ENCODE measurements at places on chromosomes 11 and 22.

GRCh38 chr11:66111158-66111557 is 41.1 kb downstream of the PACS1 start:
- DNase-seq, result no peak

GRCh38 chr11:125451400-125452124 is 44.5 kb downstream of the FEZ1 start:
- DNase-seq, result no peak

DNA sequence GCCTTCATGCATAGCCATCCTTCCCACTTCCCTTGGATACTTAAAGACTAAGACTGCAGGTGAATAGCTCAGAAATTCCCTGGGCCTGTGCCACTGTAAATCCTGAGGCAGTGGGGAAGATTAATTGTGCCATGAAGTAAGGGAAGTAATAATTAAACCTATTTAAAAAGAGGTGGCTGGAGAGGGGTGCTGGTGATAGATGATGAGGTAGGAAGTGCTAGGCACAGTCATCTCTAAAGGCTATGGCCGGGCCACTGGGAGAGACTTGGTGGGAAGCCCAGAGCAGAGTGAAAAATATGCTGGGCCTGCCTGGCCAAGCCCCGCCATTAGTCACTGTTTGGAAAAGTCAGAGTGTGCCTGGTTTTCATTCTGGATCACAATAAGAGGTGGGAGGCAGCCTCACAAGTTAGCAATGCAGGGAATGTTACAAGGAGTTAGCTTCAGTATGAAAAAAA is 197.2 kb upstream of the PITPNB start:
- DNase-seq, result no peak

DNA sequence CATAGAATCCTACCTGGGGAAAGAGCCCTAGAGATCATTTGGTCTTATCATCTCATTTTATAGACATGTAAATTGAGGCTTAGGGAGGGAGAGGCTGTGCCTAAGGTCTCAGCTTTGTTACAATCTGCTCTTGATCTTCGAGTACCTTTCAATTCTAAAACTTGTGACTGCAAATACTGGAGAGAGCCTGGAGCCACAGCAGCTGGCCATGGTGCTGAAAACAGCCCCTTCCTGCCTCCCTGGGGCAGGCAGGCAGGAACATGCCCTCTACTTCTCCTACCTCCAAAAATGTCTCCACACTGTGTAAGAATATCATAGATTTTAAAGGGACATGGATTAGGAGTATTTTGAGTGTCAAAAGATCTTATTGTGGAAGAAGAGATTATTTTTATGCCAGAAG is 52.2 kb downstream of the C22orf42 start:
- no peak for DNase-seq

GRCh38 chr11:82771781-82772180 is 38.1 kb upstream of the FAM181B start:
- DNase-seq, result no peak

All from SHP77 treated with DMSO at 0.1 percent for 48 hours (cell line).